Cortex of kidney (tissue), 1 donor: ENCODE measurements at places on chromosomes 2 and 18.

DNA sequence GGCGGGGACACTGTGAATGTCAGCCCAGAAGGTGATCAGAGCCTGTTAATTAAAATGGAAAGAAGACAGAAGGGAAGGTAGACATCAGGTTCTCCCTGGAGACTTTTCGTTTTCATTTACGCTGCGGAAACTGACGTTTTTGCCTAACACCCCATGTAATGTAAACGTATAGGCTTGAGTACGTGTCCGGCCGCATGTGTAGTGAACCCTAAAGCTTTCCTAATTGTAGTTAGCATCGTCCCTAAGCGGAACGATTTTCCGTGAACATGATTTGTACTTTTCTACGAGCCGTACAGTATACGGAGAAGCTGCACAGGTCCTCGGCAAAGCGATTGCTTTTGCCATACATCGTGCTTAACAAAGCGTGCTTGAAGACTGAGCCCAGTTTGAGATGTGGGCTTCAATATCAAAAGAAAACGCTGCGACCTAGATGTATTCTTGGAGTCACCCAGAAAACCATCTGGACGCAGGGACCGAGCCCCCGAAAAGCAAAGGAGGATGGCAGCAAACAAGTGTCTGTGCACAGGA is 284 bp downstream of the TIMM21 start:
- no peak for DNase-seq

- no peak for DNase-seq
Measured at GRCh38 chr2:47062681-47063537, 92.2 kb downstream of the STPG4 start.

- no peak for DNase-seq
Measured at GRCh38 chr2:96599941-96600340, 38.2 kb downstream of the KANSL3 start.

DNA sequence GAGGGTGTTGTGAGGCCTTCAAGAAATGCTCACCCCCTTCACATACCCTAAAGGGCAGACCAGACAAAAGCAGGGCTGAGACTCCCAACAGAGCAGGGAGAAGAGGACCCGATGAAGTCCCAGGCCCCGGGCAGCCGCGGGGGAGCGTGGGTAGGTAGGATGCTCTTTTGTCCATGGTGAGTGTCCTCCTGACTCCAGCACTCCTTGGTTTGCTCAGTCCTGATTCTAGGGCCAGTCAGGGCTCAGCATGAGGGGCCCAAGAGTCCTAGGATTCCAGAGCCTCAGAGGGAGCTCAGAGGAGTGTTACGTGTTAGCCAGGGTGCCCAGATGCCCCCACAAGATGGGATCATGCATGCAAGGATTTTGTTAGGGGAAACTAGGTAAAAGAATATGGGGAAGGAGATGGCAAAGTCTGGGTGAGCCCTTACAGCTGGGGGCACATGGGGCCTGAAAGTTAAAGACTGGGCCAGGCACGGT is 64.8 kb downstream of the SMAD7 start:
- DNase-seq: no peak

GRCh38 chr2:136234261-136234660 is 116.3 kb upstream of the CXCR4 start:
- no peak for DNase-seq

DNA sequence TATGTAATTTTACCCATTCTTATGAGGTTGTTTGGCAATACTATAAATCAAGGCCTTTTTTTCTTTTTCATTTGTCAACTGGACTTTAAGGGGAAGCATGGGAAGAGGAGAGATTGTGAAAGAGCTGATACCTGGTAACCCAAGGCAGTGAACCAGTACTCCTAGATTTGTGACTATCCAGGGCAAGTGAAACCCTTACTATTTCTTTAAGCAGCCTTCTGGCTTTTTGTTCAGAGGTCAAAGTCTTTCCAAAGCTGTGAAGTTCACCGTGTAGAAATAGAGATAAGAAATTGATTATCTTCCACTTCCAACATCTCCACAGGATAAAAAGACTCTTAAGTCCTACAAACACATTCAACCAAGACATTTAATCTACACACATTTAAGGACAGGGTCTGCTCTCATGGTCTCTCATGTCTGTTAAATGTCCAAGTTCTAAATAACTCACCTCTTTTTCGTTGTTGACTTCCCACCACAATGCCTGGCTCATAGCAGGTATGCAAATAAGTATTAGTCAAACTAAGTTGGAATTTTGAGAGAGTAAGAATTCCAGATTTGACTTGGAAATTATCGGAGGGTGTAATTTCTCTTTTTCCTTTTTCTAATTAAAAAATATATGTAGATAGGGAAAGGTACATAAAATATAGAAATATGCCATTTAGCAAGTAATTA is 485.8 kb downstream of the STK39 start:
- no peak for DNase-seq

DNA sequence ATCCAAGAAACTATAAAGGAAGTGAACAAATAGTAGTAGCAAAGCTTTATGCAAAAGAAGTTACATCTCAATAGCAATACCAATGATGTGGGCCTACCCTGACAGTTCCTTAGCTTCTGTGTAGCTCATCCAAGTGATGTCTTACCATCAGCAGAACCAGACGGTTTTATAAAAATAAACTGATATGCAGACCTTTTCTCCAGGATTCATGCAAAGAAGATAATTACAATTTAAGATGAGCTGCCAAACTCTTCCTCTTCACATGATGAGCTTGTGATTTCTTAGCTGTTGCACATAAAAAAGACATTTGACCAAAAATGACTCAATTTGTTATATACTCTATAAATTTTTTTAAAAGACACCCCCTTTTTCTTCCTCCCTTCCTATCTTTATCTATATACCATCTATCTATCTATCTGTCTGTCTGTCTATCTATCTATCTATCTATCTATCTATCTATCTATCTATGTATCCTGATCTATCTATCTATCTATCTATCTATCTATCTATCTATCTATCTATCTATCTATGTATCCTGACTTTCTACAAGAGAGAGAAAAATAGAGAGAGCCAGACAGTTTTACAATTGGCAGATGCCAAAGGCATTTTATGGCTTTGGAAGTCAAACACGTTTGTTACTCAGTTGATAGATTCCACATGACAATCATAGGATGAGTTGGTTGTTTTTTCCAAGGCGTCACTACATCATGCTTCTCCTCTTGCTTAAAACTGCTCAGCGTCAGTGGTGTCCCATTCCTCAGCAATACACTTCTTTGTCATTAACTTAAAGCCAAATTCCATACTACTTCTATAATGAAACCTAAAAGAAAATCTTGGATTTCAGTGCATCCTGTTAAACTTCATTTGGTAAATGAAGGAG is 65.9 kb upstream of the ACTR3 start:
- DNase-seq: no peak

DNA sequence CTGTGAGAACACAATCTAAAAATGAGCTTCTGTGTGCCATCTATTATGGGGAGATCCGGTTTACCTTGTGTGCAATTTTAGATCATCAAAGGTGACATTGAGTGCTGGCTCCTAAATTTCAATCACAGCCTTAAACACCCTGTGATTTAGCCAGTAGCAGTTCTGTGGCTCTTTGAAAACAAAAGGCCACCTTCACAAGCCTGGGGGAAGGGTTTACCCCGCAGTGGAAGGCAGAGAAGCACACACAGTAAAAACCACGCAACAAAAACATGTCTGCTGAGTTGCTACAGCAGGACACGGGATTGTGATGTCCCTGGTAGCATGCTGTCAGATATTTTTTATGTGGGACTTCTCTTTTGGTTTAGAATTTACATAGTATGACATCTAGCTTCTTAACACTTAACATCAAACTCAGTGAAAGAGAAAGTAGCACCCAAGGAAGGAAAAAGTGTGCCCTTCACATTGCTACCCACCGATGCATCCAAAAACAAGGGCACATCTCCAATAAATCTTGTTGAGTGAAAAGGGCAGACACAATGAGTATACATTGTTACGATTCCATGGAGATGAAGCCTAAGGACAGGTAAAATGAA is 56.1 kb upstream of the RNF152 start:
- no peak for DNase-seq

DNA sequence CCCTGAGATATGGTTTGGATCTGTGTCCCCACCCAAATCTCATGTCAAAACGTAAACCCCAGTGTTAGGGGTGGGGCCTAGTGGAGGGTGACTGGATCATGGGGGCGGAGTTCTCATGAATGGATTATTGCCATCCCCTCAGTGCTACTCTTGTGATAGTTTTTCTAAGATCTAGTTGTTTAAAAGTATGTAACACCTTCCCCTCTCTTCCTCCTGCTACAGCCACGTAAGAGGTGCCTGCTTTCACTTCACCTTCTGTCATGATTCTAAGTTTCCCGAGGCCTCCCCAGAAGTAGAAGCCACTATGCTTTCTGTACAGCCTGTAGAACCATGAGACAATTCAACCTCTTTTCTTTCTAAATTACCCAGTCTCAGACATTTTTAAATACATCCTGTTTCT is 16.9 kb downstream of the PUM2 start:
- DNase-seq: no peak

DNA sequence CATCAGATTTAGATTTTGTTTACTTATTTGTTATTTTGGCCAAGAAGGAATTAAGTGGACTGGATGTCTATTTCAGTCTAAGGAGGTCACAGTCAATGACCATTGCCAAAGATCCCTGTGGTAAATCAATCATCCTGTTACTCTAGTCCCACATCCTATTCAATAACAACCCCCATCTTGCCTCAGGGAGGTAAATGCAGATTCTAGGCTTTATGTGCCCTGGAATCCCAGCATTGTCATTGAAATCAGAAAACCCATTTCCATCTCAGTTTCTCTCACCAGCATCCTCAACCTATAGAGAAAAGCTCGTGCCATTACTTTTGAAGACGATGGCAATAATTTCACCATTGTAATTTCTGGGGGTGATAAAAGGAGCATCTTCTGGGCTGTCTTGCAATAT is 71.8 kb downstream of the SKA1 start:
- no peak for DNase-seq

DNA sequence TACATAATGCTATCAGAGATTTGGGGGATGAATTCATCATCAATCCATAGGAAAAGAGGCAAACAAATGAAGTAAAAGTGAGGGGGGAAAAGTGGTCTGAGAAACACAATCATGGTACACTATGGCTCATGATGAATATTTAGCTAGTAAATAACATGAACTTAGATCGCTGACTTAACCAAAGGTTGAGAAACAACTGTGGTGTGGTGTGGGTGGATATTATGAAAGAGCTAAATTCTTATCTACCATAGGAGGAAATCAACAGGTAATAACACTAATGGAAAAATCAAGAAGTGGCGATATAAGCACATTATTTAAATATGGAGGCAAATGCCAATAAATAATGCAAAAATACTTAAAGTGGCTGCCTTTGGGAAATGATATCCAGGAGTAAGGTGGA is 12.2 kb upstream of the TPRKB start:
- no peak for DNase-seq

DNA sequence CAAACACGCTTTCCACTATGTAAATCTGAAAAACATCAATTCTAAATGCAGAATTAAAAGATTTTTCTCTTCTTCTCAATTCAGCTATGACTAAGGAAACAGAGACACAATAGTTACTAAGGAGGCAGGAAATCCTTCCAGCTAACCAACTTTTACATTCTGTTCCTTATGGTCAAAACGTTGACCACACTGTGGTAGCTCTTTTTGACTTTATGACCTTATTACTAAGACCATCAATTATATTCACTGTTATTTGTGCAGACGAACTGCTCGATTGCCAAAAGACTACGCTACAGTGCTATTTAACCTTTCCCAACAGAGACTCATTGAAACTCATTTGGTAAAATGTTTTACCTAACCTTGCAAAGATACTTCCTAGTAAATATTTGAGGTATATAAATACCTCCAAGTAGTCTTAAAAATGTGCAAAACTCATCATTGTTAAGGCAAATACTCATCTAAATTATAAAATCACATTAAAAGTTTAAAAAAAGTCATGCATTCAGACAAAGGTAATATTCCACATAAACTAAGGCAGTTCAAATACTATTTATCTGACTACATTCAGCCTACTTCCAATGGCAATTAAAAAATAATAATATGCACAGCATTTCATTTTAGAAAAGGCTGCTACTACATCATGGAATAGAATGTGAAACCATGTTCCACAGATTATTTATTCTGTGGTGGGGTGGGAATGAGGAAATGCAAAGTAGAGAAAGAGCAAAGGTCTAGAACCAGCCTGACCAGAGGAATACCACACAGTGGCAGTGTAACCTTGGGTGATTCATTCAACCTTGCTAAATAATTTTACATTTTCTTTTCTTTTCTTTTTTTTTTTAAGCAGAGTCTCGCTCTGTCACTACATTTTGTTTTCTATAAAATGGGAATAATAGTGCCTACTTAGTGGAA is 139.9 kb downstream of the THADA start:
- no peak for DNase-seq

DNA sequence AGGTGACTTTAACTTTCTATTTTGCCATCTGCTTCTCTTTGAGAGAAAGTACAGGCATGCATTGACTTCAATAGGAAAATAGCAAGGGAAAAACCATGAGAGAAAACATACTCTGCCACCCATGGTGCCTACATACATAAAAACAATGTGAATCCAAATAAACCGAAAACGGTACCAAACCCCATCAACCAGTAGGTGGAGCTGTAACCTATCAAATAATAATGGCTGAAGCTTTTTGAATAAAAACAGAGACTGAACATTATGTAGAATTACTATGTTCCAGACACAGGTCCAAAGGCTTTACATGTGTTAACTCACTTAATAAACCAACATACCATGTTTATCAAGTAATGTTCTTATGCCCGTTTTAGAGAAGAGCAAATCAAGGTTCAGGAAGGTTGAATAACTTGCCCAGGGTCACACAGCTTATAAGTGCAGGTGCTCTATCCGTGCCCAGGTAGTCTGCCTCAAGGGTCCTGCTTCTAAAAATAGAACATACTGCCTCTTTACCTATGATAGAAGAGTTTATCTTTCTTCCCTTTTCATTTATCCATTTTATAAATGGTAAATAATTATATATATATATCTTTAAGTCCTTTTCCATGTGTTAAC is 293.9 kb upstream of the SYT4 start:
- DNase-seq: no peak

DNA sequence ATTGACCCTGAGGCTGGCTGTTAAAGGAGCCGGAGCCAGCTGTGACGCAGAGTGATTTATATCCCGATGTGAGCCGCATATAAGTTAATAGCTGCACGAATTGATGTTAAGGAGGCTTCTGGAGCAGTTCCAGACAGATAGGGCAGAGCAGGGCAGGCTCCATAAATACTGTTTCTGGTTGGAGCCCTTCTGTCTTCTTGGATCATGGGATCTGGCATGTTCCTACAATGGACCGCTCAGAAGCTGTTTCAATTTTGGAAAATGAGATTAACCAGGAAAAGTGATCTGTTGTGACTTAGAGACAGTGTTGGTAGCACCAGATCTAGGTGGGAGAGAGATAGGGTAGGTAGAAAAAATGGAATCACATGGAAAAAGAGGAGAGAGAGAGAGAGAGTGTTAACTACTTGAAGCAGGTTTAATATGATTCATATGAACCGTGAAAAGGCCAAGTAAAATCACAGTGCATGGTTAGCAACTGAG is 4.8 kb upstream of the IGFBP5 start:
- DNase-seq: no peak

GRCh38 chr18:37327063-37327577 is 238.5 kb downstream of the CELF4 start:
- no peak for DNase-seq

DNA sequence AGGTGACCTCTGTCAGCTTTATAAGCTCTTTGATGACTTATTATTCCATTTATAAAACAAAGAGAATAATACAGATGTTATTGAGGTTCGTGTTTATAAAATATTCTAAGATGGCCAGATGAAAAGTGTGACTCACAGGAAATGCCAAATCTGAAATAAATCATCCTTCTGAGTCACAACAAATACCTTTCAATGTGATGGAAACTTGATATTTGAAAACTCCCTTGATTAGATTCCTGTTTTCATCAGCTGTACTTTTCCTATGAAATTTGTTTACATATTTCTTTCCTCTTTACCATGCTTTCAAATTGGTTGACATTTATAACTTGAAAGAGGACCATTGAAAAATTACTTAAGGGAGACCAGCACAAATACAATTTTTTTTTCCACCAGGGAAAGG is 30.6 kb upstream of the PPP1R1C start:
- no peak for DNase-seq
